Neural crest cell (in vitro differentiated cells): ENCODE measurements at places on chromosomes 6 and 20. TPM values are rescaled to one million over a fixed set of nuclear protein-coding genes. Genes with fewer than 3 reads are reported as not detected.

STAU1 gene
- 102 and 103 TPM in 2 replicates for total RNA-seq

CAP2 gene
- 21.8 and 24.3 TPM in 2 replicates for total RNA-seq

C6orf52 gene
- total RNA-seq: 5.3 and 8.2 TPM in 2 replicates

L3MBTL1 gene
- total RNA-seq: 20.3 and 22.4 TPM in 2 replicates

KCNK16 gene
- not detected in 2 replicates for total RNA-seq

NOTCH4 gene
- total RNA-seq: 5.6 and 6.3 TPM in 2 replicates

GINS1 gene
- 53.9 and 56.5 TPM in 2 replicates for total RNA-seq

XKR7 gene
- total RNA-seq: 4.5 and 4.9 TPM in 2 replicates

GSTA2 gene
- total RNA-seq: not detected in 2 replicates

LPIN3 gene
- total RNA-seq: 1.8 and 3.0 TPM in 2 replicates

BEND3 gene
- total RNA-seq: 24.1 and 24.9 TPM in 2 replicates

SIRPD gene
- not detected in 2 replicates for total RNA-seq

PAK1IP1 gene
- total RNA-seq: 21.6 and 25.4 TPM in 2 replicates

SCRT2 gene
- total RNA-seq: 3.7 and 4.1 TPM in 2 replicates

CAPN11 gene
- total RNA-seq: not detected in 2 replicates

SLC22A1 gene
- total RNA-seq: 1.7 and 2.1 TPM in 2 replicates

GPRC6A gene
- not detected in 2 replicates for total RNA-seq

GNL1 gene
- total RNA-seq: 71.0 and 71.6 TPM in 2 replicates
